Posterior vena cava (tissue), 2 donors: ENCODE measurements at places on chromosomes 6 and 20. TPM values are rescaled to one million over a fixed set of nuclear protein-coding genes. Genes with fewer than 3 reads are reported as not detected.

Gene BTN1A1
- total RNA-seq, result not detected

Gene FHL5
- 56.0 TPM for total RNA-seq

Gene PPDPF
- 331 TPM for total RNA-seq

Gene RIMS4
- total RNA-seq, result 6.6 TPM

Gene TFAP2A
- total RNA-seq, result not detected

DNA sequence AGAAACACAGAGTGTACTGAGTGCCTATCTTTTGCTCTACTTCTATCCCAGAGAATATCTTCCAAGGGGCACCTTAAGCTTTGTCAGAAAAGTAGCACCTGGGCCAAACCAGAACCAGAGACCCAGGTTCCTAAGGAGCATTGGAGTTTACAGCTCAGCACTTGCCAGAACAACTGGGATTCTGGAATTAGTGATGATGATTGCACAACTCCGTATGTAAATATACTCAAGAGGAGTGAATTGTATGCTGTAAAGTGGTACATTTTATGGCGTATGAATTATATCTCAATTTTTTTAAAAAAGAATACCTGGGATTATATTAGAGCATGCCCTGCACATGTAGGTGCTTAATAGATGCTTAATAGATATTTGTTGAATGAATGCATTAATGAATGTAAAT lies 36.2 kb upstream of the EPB41L1 start:
- DNase-seq, result no peak

GRCh38 chr20:47960277-47960676 lies 175.0 kb upstream of the SULF2 start:
- DNase-seq, result no peak

DNA sequence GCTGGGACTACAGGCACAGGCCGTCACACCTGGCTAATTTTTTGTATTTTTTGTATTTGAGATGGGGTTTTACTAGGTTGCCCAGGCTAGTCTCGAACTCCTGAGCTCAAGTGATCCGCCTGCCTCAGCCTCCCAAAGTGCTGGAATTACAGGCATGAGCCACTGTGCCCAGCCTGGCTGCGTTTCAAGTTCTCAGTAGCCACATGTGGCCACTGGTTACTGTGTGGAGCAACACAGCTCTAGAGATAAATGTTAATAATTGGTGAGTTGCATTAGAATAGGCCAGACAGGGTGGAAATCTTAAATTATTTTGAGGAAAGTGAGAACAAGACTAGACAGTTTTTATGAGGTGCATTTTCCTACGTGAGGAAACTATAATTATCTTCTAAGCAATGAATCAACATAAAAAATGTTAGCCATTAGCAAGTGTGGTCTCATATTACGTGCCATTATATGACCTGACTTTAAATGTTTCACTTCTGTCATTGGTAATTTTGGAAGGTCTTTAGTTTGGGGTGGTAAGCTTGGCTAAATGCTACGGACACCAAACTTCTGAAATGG lies 129.6 kb downstream of the PLEKHG1 start:
- no peak for DNase-seq

DNA sequence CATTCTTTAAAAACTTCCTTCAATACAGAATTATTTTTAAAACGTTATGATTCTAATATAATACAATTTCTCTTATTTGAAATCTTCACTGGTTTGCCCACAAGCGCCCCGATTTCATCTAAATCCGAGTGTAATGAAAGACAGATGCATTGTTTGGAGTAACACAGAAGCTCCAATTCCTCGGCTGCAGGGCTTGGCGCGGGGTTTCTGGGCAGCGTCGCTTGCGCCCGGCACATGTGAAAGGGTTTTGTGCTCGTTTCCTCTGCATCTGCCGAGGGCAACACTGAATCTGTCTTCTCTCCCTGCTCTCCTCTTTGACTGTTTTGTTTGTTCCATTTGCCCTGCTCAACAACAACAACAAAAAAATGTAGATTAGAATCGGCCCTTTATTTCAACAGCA lies 248.6 kb upstream of the QKI start:
- DNase-seq, result no peak

GRCh38 chr6:32983964-32984621 lies 15.7 kb downstream of the BRD2 start:
- no peak for DNase-seq

DNA sequence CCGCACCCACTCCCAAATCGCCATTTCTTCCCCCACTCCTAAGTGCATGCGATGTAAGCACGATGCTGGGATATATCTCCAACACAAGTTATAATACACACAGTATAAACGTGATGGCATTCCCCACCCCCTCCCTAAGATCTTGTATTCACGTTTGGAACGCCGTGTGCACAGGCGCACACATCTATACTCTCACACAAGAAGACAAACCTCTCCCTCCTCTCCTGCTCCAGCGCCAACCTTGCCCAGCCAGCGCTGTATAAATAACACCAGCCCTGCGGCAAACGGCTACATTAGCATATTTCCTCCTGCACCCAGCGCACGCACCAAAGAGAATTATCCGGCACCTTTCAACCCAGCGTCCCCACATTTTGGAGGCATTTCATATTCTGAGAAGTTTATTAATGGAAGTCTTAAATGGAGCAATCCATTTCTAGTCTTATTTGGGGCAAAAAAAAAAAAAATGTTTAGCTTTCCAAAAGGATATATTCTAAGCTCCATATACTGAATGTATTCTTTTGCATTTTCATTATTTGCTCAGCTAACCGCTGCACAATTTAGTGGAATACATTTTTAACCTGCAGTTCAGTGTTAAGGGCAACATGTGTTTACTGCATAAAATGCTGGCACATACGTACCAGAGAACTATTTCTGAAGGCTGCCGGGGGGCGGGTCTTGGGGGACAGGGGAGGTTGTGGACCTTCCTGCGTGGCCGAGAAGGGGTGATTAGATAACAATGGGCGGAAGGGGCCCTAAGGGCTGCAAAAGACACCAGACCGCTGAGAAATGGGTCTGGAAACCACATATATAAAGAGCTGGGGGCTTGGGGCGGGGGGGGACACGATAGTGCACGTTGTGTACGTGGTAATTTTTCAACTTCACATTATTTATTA lies 1.1 kb upstream of the SLC22A23 start:
- no peak for DNase-seq

GRCh38 chr6:170176136-170176897 lies 114.6 kb downstream of the DLL1 start:
- peak; percentile 78 for DNase-seq

GRCh38 chr6:113739041-113739655 lies 118.0 kb upstream of the MARCKS start:
- no peak for DNase-seq
